ENCODE measurements at places on chromosomes 3 and 15. TPM values are rescaled to one million over a fixed set of nuclear protein-coding genes. Genes with fewer than 3 reads are reported as not detected.

Gene PARP15
- total RNA-seq, result under 0.01 TPM

Gene ISL2
- total RNA-seq, result 1.6 TPM

Gene HHATL
- total RNA-seq, result not detected

Gene PPIB
- 698 TPM for total RNA-seq

Gene NR2E3
- not detected for total RNA-seq

Gene FGF12
- not detected for total RNA-seq

Gene UROC1
- not detected for total RNA-seq

Gene IDH2
- 97.3 TPM for total RNA-seq

Gene POC1A
- total RNA-seq, result 31.1 TPM

Gene RPN1
- 336 TPM for total RNA-seq

Gene IL12A
- 4.5 TPM for total RNA-seq

Gene KCNMB3
- total RNA-seq, result 0.34 TPM

Gene MSL2
- total RNA-seq, result 6.1 TPM

Gene FBLN2
- 15.9 TPM for total RNA-seq

Gene DPPA2
- total RNA-seq, result not detected

Gene SCN11A
- not detected for total RNA-seq

Gene CHL1
- 0.59 TPM for total RNA-seq

Gene TMEM212
- total RNA-seq, result not detected

Gene BFSP2
- total RNA-seq, result not detected

Gene CIAO2A
- total RNA-seq, result 78.2 TPM

Gene SUCNR1
- not detected for total RNA-seq

All from bronchus fibroblast of lung (primary cell).